Hepatocyte (in vitro differentiated cells): ENCODE measurements at places on chromosomes 1 and 21.
A peak's percentile ranks its signal among the peaks of the same experiment; 100 is the strongest.

DNA sequence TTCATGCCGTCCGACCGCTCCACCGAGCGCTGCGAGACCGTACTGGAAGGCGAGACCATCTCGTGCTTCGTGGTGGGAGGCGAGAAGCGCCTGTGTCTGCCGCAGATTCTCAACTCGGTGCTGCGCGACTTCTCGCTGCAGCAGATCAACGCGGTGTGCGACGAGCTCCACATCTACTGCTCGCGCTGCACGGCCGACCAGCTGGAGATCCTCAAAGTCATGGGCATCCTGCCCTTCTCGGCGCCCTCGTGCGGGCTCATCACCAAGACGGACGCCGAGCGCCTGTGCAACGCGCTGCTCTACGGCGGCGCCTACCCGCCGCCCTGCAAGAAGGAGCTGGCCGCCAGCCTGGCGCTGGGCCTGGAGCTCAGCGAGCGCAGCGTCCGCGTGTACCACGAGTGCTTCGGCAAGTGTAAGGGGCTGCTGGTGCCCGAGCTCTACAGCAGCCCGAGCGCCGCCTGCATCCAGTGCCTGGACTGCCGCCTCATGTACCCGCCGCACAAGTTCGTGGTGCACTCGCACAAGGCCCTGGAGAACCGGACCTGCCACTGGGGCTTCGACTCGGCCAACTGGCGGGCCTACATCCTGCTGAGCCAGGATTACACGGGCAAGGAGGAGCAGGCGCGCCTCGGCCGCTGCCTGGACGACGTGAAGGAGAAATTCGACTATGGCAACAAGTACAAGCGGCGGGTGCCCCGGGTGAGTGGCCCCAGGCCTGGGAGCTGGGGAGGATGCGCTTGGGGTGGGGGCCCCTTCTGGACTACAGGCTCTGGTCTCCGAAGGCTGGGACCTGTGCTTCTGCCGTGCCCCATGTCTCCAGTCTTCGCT lies 1.1 kb downstream of the SKI start:
- DNase-seq = peak; percentile 74

DNA sequence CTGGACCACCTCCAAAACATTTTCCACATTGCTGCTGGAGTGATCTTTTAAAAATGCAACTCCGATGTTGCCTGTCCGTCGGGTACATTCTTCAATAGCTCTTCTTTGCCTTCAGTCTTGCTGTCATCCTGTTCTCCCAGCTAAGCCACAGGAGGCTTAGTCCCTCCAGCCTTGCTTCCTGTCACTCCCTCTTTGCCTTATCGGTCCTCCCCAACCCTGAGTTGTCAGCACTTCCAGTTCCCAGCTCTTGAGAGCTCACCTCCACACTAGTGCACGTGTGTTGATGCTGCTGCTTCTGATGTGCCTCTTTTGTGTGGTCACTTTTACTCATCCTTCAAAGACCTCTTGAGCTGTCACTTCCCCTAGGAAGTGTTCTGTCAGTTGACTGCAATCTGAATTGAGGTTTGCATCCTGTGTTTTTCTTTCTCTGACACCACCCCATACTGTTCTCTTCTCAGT lies 15.3 kb downstream of the UCK2 start:
- no peak for DNase-seq

DNA sequence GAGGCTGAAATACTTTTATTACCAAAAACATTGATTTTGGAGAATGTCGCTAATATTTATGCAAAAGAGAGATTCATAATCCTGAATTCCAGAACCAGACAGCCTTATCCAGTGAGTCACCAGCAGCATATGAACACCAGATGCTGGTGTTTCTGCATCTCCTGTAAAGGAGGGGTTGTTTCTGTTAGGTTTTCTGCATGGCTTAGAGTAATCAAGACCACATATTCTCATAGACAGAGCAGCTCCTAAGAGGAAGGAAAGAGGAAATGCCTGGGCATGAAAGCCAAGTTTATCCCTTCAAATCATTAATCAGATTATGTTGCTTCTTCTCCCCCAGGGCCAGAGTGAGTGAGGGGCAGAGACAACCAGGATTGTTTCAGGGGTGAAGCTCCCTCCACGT lies 86.2 kb downstream of the NGF start:
- DNase-seq = peak; percentile 60

DNA sequence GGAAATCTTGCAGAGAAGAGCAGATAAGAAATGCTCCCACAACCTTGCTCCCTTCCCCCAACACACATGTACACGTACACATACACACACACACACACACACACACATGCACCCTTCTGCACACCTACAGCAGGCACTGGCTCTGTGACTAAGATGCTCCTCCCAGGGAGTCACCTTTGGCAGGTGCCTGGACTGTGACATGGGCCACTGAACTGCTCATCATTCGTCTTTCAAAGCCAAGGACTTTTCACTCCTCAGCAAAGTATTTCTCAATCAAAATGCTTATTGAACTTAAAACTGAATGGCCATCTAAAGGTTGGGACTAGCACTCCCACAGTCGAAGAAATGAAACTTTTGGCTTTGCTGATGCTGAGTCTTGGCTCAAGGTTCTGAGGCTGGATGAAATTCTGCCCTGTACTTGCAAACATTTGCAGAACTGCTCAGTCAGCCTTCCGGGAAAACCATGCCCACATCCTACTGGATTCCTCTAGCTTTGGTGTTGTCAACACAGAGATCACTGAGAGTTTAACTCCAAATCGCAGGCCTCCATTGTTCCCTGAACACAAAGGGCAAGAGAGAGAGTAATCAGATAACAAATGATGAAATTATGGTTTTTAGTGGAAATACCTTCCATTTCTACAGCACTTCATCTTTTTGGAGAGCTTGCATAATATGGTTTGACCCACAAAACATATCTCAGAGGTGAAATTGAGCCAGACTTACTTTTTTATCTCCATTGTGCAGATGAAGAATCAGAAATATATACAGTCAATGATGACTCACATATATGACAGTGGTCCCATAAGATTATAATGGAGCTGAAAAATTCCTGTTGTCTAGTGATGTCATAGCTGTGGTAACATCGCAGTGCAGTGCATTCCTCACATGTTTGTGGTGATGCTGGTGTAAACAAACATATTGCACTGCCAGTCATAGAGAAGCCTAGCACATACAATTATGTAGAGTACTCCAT lies 72.4 kb upstream of the BCAR3 start:
- no peak for DNase-seq

GRCh38 chr1:34405266-34405959 lies 228.7 kb downstream of the C1orf94 start:
- no peak for DNase-seq

DNA sequence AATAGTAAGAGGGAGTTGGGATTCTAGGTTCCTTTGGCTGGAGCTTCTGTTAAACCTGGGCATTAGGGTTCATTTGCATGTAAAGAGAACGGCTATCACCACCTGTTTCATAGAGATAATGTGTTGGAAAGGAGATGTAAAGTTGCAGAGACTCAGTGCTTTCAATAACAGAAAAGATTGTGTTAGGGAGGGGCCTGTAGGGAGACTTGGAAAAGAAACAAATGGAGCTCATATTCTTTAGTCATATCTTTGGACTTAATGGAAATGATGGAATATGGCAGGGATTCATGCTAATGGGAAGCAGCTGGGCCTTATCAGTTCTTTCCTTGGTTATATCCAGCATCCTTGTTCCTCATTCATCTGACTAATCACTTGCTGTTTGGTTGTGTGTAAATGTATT lies 144.9 kb downstream of the CD247 start:
- DNase-seq = no peak

DNA sequence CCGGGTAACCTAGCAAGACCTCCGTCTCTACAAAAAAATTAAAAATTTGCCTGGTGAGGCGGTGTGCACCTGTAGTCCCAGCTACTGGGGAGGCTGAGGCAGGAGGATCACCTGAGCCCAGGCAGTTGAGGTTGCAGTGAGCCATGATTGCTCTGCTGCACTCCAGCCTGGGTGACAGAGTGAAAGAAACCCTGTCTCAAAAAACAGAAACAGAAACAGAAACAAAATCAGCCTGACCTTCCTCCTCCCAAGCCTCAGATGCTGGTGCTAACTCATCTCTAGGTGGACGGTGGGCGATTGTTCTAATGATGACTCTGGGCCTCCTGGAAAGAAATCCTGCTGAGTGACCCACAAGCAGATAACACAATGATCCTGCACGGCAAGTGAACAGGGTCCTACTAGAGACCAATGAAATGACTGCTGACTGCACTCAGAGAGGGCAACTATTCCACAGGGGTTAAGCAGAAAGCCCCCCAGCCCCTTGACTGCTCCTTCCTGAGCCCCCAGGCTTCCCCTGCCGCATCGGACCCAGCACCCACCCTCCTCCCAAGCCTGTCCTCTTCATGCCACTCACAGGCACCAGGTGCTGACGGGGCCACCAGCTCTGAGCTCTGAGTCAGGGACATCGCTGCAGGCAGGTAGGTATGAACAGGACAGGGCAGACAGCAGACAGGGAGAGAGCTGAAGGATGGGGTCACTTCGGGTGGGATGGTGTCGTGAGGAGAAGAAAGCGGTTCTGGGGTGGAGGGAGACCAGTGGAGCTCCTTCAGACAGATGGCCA lies 27.8 kb upstream of the LRRC38 start:
- DNase-seq = no peak

GRCh38 chr1:36913484-36914060 lies 120.7 kb downstream of the GRIK3 start:
- DNase-seq = no peak

GRCh38 chr1:158611916-158612315 lies 6.8 kb downstream of the OR10Z1 start:
- no peak for DNase-seq

DNA sequence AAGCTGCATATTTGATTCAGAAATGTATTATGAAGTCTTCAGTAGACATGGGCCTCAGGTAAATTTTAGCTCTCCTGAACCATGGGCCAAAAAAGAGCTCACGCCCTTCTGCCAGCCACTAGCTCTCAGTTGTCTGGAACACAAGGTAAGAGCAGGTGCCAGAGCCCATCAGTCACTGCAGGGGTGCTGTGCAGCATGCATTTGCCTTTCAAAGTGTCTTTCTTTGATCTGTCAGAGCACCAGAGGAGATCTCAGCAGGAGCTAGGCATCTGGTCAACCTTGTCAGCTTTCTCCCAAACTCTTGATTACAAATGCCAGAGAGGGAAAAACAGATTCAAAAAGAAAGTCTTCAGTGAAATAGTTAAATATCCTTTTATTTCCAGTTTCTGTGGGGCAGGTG lies 332.3 kb downstream of the COL11A1 start:
- DNase-seq = no peak

DNA sequence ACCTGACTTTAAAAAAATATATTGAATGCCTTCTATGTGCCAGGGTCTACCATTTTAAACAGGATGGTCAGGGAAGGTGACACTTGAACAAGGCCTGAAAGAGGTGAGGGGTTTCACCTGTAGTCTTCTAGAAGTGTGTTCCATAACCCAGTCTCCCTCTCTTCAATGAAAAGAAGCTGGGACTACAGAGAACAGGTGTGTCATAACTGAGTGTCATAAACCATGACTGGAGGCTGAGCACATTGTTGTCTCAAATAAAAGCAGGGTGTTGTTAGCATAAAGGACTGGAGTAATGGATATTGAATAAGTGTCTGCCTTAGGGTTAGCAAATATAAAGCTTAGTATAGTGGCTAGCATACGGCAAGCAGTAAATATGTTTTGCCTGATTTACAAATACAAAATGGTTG lies 65.4 kb downstream of the SYDE2 start:
- peak; percentile 35 for DNase-seq

- no peak for DNase-seq
Measured at GRCh38 chr1:26281091-26281958, 1.4 kb downstream of the SH3BGRL3 start.

DNA sequence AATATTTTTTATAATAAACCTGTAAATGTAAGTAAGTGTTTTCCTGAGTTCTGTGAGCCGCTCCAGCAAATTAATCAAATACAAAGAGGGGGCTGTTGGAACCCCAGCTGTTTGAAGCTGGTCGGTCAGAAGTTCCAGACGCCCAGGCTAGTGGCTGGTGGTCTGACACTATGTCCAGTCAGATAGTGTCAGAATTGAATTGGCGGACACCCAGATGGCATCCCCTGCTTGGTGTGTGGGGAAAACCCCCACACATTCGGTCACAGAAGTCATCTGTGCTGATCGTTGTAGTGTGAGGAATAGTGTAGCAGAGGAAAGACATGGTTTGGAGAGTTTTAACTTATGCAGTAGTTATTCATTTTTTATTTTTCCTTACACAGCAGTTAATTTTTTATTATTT lies 32.4 kb downstream of the TBCE start:
- no peak for DNase-seq

- DNase-seq = no peak
Measured at GRCh38 chr1:179798864-179799516, 55.9 kb downstream of the FAM163A start.

GRCh38 chr1:147252540-147252939 lies 10.1 kb downstream of the CHD1L start:
- DNase-seq = no peak

- DNase-seq = peak; percentile 32
Measured at GRCh38 chr1:39275836-39276507, 71.5 kb downstream of the MACF1 start.

DNA sequence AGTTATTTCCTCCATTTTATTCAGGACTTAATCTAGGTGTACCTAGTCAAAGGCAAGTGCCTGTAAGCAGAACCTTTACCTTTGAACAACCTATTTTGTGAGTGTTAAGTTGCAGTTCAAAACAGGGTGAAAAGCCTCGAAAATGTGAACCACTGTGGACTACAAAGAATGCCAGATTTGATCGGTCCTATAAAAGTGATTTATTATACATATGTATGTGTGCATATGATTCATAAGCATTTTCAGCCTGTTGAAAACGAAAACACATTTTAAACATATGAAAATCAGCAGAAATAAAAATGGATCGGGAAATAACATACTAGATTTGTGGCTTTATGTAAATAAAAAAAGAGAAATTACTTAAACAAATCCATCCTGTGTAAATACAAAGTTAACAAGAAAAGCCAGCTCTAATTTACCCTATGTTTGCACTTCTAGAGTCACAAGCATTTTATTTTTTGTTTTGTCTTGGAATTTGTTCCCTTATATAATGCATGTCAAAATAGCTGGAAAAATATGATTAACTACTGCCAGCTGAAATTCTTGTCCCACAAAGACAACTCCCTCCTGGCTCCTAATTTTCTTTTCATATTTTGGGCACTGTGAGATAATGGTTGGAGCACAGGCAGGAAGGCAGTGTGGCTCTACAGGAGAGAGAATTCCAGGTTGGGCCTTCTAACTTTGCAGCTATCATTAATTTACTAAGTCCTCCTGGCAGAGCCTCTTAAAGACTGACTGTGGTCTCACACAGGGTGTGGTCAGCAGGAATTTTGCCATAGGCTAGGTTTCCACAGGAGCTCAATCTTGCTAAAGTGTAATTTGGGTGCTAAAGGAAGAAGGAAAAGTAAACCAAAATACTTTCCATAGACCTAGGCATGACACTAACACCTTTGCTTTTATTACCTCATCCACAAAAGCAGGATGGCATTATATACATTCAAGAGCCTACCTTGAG lies 70.2 kb upstream of the CDC42BPA start:
- DNase-seq = no peak

- DNase-seq = peak; percentile 93
Measured at GRCh38 chr1:2322065-2322571, 69.2 kb downstream of the MORN1 start.

GRCh38 chr1:83671586-83671985 lies 327.3 kb downstream of the TTLL7 start:
- no peak for DNase-seq
